Neural progenitor cell (in vitro differentiated cells): ENCODE measurements at places on chromosomes 7 and 10. TPM values are rescaled to one million over a fixed set of nuclear protein-coding genes. Genes with fewer than 3 reads are reported as not detected.

- H3K4me1 ChIP-seq = no peaks in the 10 kb centered on the region
- no peaks in the 10 kb centered on the region for H3K36me3 ChIP-seq
- H3K27me3 ChIP-seq = peaks cover 24% of the 10 kb centered on the region
- no peak overlapping the region for H3K27ac ChIP-seq
- DNase-seq = peak; percentile 73
- H3K4me3 ChIP-seq = peak overlapping the region; percentile 51
Measured at GRCh38 chr7:66043681-66044497, 31.7 kb upstream of the ASL start.

DNA sequence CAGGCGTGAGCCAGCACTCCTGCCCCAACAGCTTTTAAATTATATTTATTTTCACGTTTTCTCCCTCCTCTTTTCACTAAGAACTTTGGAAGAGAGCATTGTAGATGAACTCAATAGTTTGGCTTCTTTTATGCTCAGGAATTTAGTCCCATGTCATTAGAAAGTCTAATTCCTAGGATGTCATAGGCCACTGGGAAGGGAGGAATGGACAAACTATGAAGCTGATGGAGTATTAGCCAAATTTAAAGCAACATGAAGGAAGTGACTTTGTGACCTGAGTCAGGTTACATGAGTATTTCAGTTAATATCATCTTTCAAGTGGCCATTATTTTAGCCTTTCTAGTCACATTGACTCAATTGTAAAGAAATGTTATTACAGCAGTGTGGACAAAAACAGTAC, 18.0 kb upstream of the OPN4 start:
- no peak overlapping the region for H3K4me3 ChIP-seq
- H3K27me3 ChIP-seq = peaks cover 36% of the 10 kb centered on the region
- no peak overlapping the region for H3K27ac ChIP-seq
- no peaks in the 10 kb centered on the region for H3K36me3 ChIP-seq
- DNase-seq = no peak
- H3K4me1 ChIP-seq = peaks cover 3% of the 10 kb centered on the region

- H3K36me3 ChIP-seq = peaks cover 8% of the 10 kb centered on the region
- H3K4me3 ChIP-seq = no peak overlapping the region
- H3K4me1 ChIP-seq = peaks cover 9% of the 10 kb centered on the region
- H3K27me3 ChIP-seq = no peaks in the 10 kb centered on the region
- DNase-seq = no peak
- no peak overlapping the region for H3K27ac ChIP-seq
Measured at GRCh38 chr10:5461914-5462840, 37.2 kb downstream of the CALML5 start.

DNA sequence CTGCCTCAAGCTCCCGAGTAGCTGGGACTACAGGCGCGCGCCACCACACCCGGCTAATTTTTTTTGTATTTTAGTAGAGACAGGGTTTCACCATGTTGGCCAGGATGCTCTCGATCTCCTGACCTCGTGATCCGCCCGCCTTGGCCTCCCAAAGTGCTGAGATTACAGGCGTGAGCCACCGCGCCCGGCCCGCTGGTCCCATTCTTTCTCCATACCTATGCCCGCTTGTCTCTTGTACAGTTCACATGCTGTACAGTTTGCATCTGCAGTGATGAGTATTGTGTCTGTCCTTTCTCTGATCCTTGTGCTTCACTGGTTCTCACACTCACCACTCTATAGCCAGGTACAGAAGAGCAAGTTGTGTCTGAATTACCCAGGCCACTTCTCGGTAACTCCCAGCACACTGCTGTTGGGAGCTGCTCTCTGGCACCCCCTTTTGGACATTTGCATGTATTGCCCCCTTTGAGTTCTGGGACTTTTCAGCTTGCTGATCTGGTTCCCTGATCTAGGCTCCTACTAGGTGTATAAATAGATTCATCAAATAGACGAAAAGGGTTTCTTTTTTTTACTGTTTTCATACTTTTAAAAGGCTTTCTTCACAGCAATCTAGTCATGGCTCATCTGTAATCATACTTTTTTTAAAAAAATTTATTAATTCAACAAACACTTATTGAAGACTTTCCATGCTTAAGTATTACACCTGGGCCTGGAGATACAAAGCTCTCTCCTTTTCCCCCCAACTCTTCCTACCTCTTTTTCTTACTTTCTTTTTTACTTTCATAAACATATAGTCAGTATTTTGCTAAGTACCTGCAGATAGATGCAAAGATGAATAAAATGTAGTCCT, 53.5 kb downstream of the AOAH start:
- no peak overlapping the region for H3K27ac ChIP-seq
- no peaks in the 10 kb centered on the region for H3K4me1 ChIP-seq
- no peaks in the 10 kb centered on the region for H3K36me3 ChIP-seq

- H3K27me3 ChIP-seq = no peaks in the 10 kb centered on the region
- no peak for DNase-seq
- no peak overlapping the region for H3K4me3 ChIP-seq
Measured at GRCh38 chr7:74380720-74381119, 73.0 kb upstream of the GTF2IRD1 start.

- H3K4me3 ChIP-seq = no peak overlapping the region
- H3K36me3 ChIP-seq = no peaks in the 10 kb centered on the region
- H3K4me1 ChIP-seq = no peaks in the 10 kb centered on the region
Measured at GRCh38 chr10:118729641-118730258, 25.0 kb downstream of the CACUL1 start.

DNA sequence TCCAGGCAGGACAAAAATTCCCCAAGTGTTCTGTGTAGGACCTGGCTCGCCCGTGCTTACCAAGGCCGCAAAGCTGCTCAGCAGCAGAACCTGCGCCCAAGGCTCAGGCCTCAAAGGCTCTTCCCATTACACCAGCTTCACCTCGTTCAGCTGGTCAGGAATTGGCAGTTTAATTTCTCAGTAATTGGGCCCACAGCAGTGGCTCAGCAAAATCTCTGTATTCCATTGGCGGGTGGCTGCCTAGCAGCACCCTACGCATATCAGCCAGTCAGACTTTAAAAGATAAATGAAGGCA, 5.8 kb downstream of the FZD9 start:
- H3K36me3 ChIP-seq = peaks cover 3% of the 10 kb centered on the region
- H3K27ac ChIP-seq = peak overlapping the region; percentile 23
- no peak overlapping the region for H3K4me3 ChIP-seq
- peaks cover 8% of the 10 kb centered on the region for H3K27me3 ChIP-seq

GRCh38 chr10:18582803-18583202, 68.6 kb downstream of the NSUN6 start:
- DNase-seq = no peak
- H3K27ac ChIP-seq = no peak overlapping the region
- H3K4me1 ChIP-seq = peaks cover 8% of the 10 kb centered on the region
- H3K4me3 ChIP-seq = no peak overlapping the region
- no peaks in the 10 kb centered on the region for H3K36me3 ChIP-seq

- H3K27me3 ChIP-seq = no peaks in the 10 kb centered on the region
- H3K4me1 ChIP-seq = no peaks in the 10 kb centered on the region
- no peaks in the 10 kb centered on the region for H3K36me3 ChIP-seq
- DNase-seq = no peak
Measured at GRCh38 chr10:119431773-119432135, 110.8 kb downstream of the RGS10 start.

DNA sequence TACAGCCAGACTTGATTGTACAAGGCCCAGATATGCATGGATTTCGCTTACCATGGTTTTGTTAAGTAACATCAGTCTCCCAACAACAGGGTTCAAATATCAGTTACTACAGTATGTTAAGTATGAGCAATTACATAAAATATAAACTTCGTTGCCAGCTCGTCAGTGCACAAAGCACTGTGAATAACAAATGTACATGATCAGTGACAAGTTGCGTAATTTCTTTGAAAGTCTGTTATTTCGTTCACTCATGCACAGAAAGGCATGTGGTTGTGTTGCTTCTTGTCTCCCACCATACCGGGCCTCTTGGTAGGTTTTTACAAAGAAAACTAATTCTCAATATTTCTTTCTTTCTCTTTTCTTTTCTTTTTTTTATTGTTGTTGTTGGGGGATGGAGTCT, 12.5 kb upstream of the ZNF487 start:
- no peak overlapping the region for H3K4me3 ChIP-seq
- H3K27me3 ChIP-seq = peaks cover 8% of the 10 kb centered on the region

GRCh38 chr10:34181553-34182300, 633.4 kb downstream of the PARD3 start:
- peaks cover 81% of the 10 kb centered on the region for H3K4me1 ChIP-seq
- H3K36me3 ChIP-seq = no peaks in the 10 kb centered on the region
- no peaks in the 10 kb centered on the region for H3K27me3 ChIP-seq
- H3K27ac ChIP-seq = no peak overlapping the region

DNA sequence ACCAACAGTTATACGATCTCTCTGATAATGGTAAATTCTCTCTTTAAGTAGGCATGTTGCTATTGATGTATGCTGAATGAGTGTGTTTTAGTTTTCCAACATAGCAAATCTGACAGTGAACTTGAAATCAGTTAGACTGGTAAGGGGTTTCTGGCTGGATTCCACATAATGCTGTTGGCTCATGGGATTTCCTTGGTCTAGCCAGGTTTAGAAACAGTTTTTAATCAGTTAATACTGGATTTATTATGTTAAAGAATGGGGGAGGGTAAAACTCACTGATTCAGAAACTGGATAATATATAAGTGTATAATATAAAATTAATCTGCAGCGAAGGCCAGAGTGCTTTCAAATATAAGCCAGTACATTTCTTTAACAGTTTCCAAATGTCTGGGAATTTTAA, 55.6 kb downstream of the PCDH15 start:
- H3K36me3 ChIP-seq = no peaks in the 10 kb centered on the region
- no peak for DNase-seq
- H3K27me3 ChIP-seq = no peaks in the 10 kb centered on the region
- H3K4me1 ChIP-seq = no peaks in the 10 kb centered on the region
- no peak overlapping the region for H3K27ac ChIP-seq

DNA sequence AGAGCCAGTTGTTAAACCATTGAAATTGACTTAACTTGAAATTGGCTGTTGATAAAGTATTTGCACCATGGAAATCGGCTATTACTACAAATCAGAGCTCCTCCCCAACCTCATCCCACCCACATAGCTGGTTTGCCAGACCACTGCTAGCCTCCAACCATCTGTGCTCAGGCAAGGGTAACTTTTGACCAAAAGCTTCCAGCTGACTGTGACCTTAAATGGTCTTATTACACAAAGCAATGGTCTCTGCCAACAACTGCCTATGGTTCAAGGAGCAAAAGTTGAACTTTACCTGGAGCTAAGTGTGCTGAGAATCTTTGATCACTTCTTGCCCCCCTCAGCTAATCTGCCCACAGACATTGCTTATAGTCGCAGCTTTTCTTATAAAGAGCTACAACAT, 48.5 kb upstream of the ADRB1 start:
- H3K27me3 ChIP-seq = no peaks in the 10 kb centered on the region
- no peak overlapping the region for H3K27ac ChIP-seq
- no peaks in the 10 kb centered on the region for H3K36me3 ChIP-seq

GRCh38 chr7:23539494-23539907, 7.7 kb upstream of the TRA2A start:
- no peaks in the 10 kb centered on the region for H3K36me3 ChIP-seq
- H3K4me3 ChIP-seq = no peak overlapping the region
- no peak for DNase-seq
- H3K27me3 ChIP-seq = no peaks in the 10 kb centered on the region

GRCh38 chr10:37957841-37958240, 18.6 kb downstream of the ZNF25 start:
- no peak overlapping the region for H3K4me3 ChIP-seq
- no peaks in the 10 kb centered on the region for H3K27me3 ChIP-seq
- no peak for DNase-seq
- no peak overlapping the region for H3K27ac ChIP-seq

DNA sequence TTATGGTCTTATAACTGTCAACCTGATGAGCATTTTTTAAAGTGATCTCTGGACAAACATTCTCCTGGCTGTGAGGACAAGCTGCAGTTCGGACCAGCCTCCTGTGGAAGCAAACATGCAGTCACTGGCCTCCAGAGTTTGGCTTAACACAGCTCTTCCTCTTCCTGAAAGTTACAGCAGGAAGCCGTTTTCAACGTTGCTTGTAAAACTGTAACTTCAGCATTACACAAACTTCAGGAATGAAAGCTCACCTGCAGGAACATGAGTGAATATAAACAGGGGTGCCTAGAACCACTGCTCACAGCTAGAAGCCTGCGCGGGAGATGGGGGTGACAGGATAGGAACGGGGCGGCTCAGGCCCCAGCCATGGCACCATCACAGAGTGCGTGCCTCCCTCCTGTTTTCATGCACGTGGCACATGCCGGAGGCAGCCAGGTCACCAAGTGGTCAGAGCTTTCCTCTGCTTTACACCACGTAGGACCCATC, 292.9 kb upstream of the PITRM1 start:
- H3K27me3 ChIP-seq = no peaks in the 10 kb centered on the region
- DNase-seq = no peak
- H3K4me3 ChIP-seq = no peak overlapping the region
- no peaks in the 10 kb centered on the region for H3K36me3 ChIP-seq

DNA sequence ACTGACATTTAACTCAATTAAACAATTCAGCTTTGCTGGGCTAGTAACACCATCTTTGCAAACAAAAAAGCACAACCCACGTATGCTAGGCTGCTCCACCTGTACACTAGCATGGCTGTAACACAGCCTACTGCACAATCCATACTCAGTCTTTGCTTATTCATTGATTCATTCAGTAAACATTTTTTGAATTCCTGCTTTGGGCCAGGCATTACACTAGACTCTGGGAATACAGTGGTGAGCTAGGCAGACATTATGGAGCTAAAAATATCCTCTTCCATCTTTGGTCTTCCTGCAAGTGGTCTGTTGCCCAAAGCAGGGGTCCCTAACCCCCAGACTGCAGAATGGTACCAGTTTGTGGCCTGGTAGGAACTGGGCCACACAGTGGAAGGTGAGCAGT, 9.9 kb downstream of the CNNM1 start:
- no peak overlapping the region for H3K27ac ChIP-seq
- no peak for DNase-seq

DNA sequence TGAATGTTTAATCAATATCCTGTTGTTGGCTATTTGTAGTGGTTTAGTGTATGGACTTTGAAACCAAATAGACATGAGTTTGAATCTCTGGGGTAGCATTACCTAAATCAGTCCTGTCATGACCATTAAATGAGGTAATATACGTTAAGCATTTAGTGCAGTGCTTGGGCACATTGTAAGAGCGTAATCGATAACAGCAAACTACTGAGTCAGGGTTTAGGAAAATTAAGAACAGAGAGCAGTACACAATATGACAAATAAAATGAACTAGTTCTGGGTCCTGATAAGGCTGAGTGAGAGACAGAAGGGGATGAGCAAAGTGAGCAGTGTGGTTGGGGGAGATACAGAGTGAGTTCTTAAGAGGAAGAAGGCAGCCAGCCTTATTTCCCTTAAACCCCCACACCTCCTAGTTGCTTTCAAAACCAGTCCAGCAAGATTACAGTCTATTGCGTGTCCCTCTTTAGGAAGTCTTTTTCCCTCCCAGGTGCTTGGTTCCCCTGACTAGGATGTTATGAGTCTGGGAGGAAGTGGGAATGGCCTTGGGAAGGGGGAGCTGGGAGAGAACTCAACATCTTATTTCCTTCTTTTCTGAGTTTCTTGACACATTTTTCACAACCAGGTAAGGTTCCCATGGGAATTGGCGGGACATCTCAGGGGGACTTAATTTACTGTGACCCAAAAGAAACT, 171.0 kb downstream of the SND1 start:
- H3K27me3 ChIP-seq = no peaks in the 10 kb centered on the region
- H3K4me3 ChIP-seq = no peak overlapping the region
- no peak overlapping the region for H3K27ac ChIP-seq
- H3K36me3 ChIP-seq = no peaks in the 10 kb centered on the region
- DNase-seq = no peak
- peaks cover 17% of the 10 kb centered on the region for H3K4me1 ChIP-seq

Gene ICA1
- total RNA-seq = 5.8 and 13.1 TPM in 2 replicates

Gene OR9A2
- not detected in 2 replicates for total RNA-seq

Gene PPRC1
- 11.7 and 15.4 TPM in 2 replicates for total RNA-seq

Gene ASB10
- total RNA-seq = not detected in 2 replicates

Gene SORBS1
- total RNA-seq = 10.1 and 16.1 TPM in 2 replicates

Gene GARIN1A
- total RNA-seq = 0.43 TPM in 1 of 2 replicates, not detected in the other

Gene ATP5MK
- total RNA-seq = 166 and 324 TPM in 2 replicates

Gene CALHM1
- 0.06 TPM in 1 of 2 replicates, not detected in the other for total RNA-seq

Gene GPR37
- 0.21 and 0.43 TPM in 2 replicates for total RNA-seq
